Fibroblast of upper back skin (primary cell): ENCODE measurements at places on chromosomes 7 and 10.

DNA sequence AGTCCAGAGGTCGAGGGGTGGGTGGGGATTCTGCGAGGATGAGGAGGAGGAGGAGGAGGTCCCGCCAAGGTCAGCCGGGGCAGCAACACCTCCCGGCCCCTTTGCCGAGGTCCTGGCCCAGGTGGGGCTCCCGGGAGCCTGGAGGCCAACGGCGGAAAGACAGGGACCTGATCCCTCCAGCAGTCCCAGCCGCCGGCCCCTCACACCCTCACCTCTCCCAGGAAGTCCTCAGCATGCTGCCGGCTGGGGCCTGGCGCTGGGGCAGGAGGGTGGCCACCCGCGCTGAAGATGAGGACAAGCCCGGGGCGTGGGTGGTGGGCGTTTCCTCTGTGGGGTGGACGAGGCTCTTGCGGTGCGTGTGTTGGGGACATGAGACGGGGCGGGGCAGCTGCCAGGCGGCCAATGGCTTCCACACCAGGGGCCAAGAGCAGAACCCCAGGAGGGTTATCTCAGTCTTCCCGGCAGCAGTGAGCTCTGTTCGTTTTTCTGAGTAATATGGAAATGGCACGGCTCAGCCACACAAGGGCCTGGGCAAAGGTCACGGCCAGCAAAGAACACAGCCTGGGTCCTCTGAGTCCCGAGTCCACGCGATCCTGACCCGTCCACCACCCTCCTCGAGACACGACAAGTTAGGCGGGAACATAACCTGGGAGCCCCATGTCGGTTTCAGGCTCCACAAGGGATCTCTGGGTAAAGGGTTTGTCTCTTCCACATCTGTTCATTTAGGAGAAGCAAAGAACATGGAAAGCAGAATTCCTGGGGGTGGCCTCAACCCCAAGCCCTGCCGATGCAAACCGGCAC, 82.9 kb upstream of the PDGFA start:
- no peak for DNase-seq

GRCh38 chr7:29795696-29796580, 10.4 kb upstream of the WIPF3 start:
- no peak for DNase-seq

GRCh38 chr7:88485821-88486220, 179.1 kb upstream of the STEAP4 start:
- DNase-seq = no peak

GRCh38 chr7:87226495-87226894, 7.0 kb upstream of the TMEM243 start:
- no peak for DNase-seq

GRCh38 chr10:86693721-86694369, 25.5 kb downstream of the LDB3 start:
- peak; percentile 53 for DNase-seq
